Chondrocyte (in vitro differentiated cells): ENCODE measurements at places on chromosomes 2 and 18. TPM values are rescaled to one million over a fixed set of nuclear protein-coding genes. Genes with fewer than 3 reads are reported as not detected.

- DNase-seq, result no peak
These were observed 636 bp upstream of the IMMT start for GRCh38 chr2:86195808-86196387.

DNA sequence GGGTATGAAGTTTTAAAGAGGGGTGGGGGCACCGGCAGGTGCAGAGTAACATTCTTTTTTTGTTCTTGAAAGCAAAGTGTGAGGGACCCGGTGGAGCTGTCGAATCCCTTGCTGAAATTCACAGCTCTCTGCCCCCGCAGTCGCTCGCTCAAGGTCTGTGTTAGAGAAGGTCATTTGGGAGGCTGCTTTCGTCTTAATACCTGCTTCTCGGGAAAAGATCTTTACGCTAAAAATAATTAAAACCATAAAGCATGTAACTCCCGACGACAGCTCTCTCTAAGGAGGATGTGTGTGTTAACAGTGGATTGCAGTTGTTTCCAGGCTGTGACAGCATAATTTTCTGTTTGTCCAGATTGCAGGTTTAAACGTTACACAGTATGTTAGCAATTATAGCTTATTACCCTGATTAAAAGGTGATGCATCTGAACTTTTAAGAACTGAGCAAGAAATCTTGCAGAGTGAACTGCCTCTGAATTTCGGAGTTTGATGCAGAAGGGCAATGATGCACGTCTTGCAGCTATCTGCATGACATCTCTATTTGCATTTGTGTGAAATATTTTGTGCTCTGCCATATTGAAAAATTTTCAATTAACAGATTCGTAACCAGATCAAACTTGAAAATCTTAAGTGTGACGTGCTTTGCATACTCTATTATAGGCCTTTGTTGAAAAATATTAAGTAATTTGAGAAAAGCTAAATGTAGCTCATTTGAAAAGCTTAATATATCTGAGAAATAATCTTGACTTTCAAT is 954 bp downstream of the RAPGEF4 start:
- no peak for DNase-seq

Gene GALNT3
- total RNA-seq, result 4.1 to 4.4 TPM (median 4.2 TPM) in 3 replicates

Gene RSAD2
- 0.12 to 0.22 TPM in 2 of 3 replicates, not detected in the other for total RNA-seq

Gene QPCT
- 0.67 to 1.2 TPM in 2 of 3 replicates, not detected in the other for total RNA-seq

Gene RNPEPL1
- total RNA-seq, result 54.9 to 63.2 TPM (median 61.3 TPM) in 3 replicates
